ENCODE measurements at places on chromosomes 3 and 15. TPM values are rescaled to one million over a fixed set of nuclear protein-coding genes. Genes with fewer than 3 reads are reported as not detected.

The ADIPOQ gene
- total RNA-seq = not detected

The HTR3E gene
- not detected for total RNA-seq

The NR2F2 gene
- 2.3 TPM for total RNA-seq

The NLGN1 gene
- not detected for total RNA-seq

The LDHAL6B gene
- not detected for total RNA-seq

The MYZAP gene
- total RNA-seq = 3.4 TPM

The LINGO1 gene
- not detected for total RNA-seq

The TGM4 gene
- 0.08 TPM for total RNA-seq

The NANOGP8 gene
- not detected for total RNA-seq

The CASR gene
- not detected for total RNA-seq

The CCR8 gene
- total RNA-seq = not detected

The ARPIN gene
- total RNA-seq = 11.9 TPM

The TIMP4 gene
- total RNA-seq = 0.08 TPM

The TEX55 gene
- not detected for total RNA-seq

The SEMA3G gene
- not detected for total RNA-seq

The TAGLN3 gene
- 22.4 TPM for total RNA-seq

The TUSC7 gene
- total RNA-seq = not detected

The TNNC1 gene
- total RNA-seq = not detected

The SNTN gene
- total RNA-seq = not detected

The KY gene
- total RNA-seq = not detected

The KBTBD13 gene
- not detected for total RNA-seq

The LRCH3 gene
- 19.1 TPM for total RNA-seq

The NEK11 gene
- total RNA-seq = 7.7 TPM

The NR2C2 gene
- total RNA-seq = 8.9 TPM

The CIDEC gene
- total RNA-seq = not detected

The TXNRD3 gene
- total RNA-seq = 8.8 TPM

The PLA2G4F gene
- 0.46 TPM for total RNA-seq

The MBNL1 gene
- total RNA-seq = 67.9 TPM

The GATA2 gene
- total RNA-seq = not detected

The CFAP20DC gene
- 10.0 TPM for total RNA-seq

The IL17RD gene
- total RNA-seq = 1.1 TPM

All from hair follicular keratinocyte (primary cell).